Activated T-cell treated with anti-CD3 and anti-CD28 coated beads, Interleukin-2, amount 50 U/mL, for 72 hours (primary cell): ENCODE measurements at places on chromosomes 13 and 19. TPM values are rescaled to one million over a fixed set of nuclear protein-coding genes. Genes with fewer than 3 reads are reported as not detected.

DNA sequence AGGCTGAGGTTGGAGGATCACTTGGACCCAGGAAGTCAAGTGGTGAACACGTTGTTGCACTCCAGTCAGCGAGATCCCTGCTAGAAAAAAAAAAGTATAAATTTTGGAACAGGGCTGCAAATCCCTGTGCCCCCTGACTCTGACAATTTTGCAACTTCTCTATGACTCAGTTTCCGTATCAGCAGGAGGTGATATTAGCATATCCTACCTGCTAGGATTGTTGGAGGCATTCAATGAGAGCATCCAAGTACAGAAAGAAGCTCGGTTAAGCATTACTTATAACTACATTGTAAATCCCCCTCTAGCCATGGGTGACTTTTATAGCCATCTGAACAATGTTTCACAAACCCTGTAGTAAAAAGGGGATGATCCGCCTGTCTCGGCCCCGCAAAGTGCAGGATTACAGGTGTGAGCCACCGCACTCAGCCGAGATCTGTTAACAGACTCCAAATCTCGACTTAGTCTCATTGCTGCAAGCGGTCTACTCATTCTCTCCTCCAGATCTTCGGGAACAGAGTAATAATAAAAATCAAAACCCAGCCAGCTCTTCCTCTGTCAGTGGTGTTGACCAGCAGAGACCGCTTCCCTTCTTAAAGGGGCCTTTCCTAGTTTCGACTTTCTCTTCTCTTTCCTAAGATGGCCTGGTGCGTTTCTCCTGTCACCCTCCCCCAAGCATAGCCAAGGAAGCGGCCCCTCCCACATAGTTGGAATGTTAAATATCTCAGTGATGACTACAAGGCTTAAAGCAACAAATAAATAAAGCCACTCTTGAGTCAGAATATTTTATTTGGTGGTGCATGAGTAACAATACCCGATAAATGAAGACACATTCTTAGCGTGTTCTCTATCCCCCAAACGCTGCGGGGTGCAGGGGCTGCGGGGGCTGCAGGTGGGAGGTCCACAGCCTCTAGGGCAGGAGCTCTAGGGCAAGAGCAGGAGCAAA is 10.3 kb upstream of the BICRA start:
- H3K27ac ChIP-seq: no peak overlapping the region
- peak overlapping the region; percentile 99 for H3K4me3 ChIP-seq

GRCh38 chr13:113115363-113116205 is 7.0 kb upstream of the F10 start:
- H3K4me1 ChIP-seq: no peaks in the 10 kb centered on the region
- no peaks in the 10 kb centered on the region for H3K36me3 ChIP-seq
- H3K27ac ChIP-seq: no peak overlapping the region
- no peaks in the 10 kb centered on the region for H3K27me3 ChIP-seq
- H3K4me3 ChIP-seq: no peak overlapping the region

DNA sequence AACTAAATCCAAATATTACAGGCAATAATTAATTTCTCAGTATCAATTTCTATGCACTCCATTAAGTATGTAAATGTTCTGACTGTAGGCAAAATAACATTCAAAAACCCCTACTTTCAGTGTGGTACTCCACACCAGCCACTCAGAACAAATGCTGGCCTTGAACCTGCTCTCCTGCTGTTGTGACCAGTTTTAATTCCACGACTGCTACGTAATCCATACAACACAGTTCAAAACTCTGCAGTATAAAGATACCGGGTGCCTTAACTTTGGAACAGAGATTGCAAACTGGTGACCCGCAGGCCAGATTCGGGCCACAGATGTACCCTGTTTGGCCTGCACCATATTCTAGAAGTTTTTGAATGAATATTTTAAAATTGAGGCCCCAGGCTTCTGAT is 30.4 kb downstream of the COL4A1 start:
- peaks cover 12% of the 10 kb centered on the region for H3K4me1 ChIP-seq
- H3K27me3 ChIP-seq: peaks cover 40% of the 10 kb centered on the region
- no peaks in the 10 kb centered on the region for H3K36me3 ChIP-seq
- H3K4me3 ChIP-seq: no peak overlapping the region
- no peak for DNase-seq

GRCh38 chr19:21383980-21384582 is 12.9 kb upstream of the ZNF493 start:
- H3K4me3 ChIP-seq: no peak overlapping the region
- H3K27ac ChIP-seq: no peak overlapping the region
- peaks cover 37% of the 10 kb centered on the region for H3K36me3 ChIP-seq
- DNase-seq: no peak
- H3K4me1 ChIP-seq: no peaks in the 10 kb centered on the region
- no peaks in the 10 kb centered on the region for H3K27me3 ChIP-seq

GRCh38 chr13:36341718-36342117 is 4.5 kb downstream of the SPART start:
- no peaks in the 10 kb centered on the region for H3K27me3 ChIP-seq
- peaks cover 23% of the 10 kb centered on the region for H3K4me1 ChIP-seq
- H3K27ac ChIP-seq: no peak overlapping the region
- DNase-seq: no peak
- H3K36me3 ChIP-seq: no peaks in the 10 kb centered on the region
- no peak overlapping the region for H3K4me3 ChIP-seq

DNA sequence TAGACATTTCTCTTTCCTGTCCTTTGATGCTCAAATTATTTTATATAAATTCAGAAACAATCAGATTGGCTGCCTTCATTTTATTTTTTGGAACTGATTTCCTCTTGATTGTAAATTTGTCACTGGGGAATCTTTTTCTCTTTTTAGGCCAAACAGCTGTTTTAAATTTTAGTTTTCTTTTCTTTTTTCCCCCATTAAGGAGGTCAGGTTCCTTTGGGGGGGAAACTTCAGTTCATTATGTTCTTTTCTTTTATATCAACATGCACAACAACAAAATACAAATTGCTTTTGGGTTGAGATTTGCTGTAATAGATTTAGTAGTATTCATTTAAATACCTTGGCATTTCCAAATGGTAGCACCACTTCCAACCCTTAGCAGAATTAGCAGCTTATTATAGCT is 264.8 kb upstream of the SPRY2 start:
- no peak overlapping the region for H3K27ac ChIP-seq
- no peaks in the 10 kb centered on the region for H3K27me3 ChIP-seq
- no peak overlapping the region for H3K4me3 ChIP-seq
- DNase-seq: no peak
- no peaks in the 10 kb centered on the region for H3K4me1 ChIP-seq
- no peaks in the 10 kb centered on the region for H3K36me3 ChIP-seq

DNA sequence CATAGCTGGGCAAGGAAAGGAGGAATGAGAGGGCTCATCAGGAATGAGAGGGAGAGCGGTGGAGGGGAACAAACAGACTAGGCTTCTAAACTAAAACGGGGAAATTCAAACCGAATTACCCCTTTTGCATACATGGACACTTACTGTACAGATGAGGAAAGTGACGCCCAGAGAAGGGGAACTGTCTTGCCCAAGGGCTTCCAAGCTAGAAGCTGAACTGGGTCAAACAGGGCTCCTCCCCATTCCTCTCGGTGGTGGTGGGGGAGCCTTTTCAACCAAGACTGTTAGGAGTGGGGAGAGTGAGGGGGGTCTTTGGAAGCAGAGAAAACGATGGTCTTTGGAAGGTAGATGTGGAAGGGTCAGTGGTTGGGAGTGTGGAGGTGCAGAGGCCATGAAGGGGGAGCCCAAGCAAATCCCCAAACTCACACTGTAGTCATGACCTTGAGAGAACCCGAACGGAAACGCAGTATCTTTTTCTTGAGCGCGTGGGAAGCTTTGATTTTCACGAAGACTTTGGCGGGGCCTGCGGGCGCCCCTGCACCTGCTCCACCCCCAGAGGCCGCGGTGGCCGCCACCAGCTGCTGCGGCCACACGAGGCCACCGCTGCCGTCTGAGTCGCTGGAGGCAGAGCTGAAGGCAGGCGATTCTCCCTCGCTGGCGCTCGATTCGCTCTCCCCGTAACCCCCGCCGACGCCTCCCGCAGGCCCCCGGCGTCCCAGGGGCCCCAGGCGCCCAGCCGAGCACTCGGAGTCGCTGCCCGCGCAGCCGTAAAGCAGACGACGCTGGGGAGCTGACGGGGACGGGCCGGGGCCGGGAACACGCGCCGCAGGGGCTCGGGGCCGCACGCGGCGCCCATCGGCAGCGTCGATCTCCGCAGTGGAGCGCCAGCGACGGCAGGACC is 12.3 kb upstream of the GNG8 start:
- no peak overlapping the region for H3K27ac ChIP-seq
- H3K36me3 ChIP-seq: peaks cover 1% of the 10 kb centered on the region

DNA sequence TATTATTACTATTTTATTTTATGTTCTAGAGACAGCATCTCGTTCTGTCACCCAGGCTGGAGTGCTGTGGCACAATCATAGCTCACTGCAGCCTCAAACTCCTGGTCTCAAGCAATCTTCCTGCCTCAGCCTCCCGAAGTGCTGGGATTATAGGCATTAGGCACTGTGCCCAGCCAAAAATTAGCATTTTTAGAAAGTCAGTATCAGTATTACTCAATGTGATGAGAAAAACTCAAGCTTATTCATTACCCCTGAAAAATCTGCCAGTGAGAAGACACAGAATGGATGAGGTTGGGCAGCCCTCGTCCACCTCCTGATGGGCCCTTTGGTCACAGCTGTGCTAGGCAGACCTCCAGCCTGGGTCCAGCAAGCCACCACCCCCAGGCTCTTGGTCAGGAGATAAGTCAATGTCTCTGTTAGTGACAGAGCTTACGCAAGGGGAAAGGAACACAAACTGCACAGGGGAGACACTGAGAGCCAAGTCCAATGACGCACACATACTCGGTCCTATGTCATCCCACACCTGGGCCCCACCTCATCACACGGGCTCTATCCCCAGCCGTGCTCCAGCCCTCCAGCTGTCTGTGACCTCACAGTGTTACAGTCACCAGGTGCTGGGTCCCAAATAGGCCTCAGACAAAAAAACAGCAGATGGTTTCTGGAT is 19.8 kb downstream of the PEPD start:
- H3K27me3 ChIP-seq: no peaks in the 10 kb centered on the region
- no peak overlapping the region for H3K4me3 ChIP-seq
- DNase-seq: no peak
- H3K36me3 ChIP-seq: no peaks in the 10 kb centered on the region
- no peaks in the 10 kb centered on the region for H3K4me1 ChIP-seq

- H3K36me3 ChIP-seq: peaks cover 11% of the 10 kb centered on the region
- no peak overlapping the region for H3K27ac ChIP-seq
- no peaks in the 10 kb centered on the region for H3K27me3 ChIP-seq
- peaks cover 16% of the 10 kb centered on the region for H3K4me1 ChIP-seq
- H3K4me3 ChIP-seq: no peak overlapping the region
These were observed 11.5 kb upstream of the ZNF814 start for GRCh38 chr19:57900311-57900710.

DNA sequence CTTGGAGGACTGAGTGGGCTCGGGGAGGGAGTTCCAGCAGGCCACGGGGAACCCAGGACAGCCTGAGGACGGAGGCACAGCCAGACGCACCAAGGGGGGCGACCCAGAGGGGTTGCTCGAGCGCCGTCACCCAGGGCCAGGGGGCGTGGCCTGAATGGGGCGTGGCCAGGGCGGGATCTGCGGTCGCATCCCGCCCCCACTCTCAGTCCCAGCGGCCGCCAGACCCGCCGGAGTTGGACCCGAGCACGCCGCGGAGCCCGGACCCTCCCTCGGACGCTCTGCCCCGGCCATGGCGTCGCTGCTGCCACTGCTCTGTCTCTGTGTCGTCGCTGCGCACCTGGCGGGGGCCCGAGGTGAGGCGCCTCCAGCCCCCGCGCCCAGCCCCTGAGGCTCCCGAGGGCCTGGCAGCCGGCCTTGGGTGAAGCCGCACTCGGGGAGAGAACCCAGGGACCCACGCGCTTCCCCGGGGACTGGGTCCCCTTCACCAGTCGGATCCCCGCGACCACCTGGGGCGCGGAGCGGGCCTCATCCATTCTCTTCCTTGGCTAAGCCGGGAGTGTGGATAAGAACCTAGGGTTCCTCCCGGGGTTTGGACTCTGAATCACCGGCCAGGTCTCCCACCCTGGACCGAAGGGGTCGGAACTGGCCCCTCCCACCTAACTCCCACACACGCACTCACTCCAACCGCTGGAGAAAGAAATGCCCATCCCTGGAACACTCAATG is at the start of gene CILP2:
Gene CILP2, plus strand, starts transcription at position 205 of the 724 bp plus-strand sequence. Its CDS starts 85 bp downstream, at position 290.
- peaks cover 25% of the 10 kb centered on the region for H3K4me1 ChIP-seq
- H3K27ac ChIP-seq: no peak within 1 kb of the TSS
- DNase-seq: peak; percentile 41

DNA sequence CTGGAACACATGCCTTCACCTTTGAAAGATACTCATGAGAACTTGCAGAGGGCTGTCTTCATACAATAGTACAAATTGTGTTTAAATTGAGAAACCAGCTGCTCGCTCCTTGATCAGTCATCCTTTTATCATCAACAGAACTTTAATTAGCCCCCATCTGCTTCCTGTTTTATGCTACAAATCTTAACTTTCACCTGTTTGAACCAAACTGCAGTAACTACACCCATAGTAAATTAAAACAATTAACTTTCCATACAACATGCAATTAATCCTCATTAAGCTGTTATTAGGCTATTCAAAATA is 85.2 kb downstream of the FOXO1 start:
- H3K27me3 ChIP-seq: no peaks in the 10 kb centered on the region
- no peak for DNase-seq
- H3K27ac ChIP-seq: peak overlapping the region; percentile 49
- H3K36me3 ChIP-seq: peaks cover 8% of the 10 kb centered on the region
- H3K4me3 ChIP-seq: peak overlapping the region; percentile 1

DNA sequence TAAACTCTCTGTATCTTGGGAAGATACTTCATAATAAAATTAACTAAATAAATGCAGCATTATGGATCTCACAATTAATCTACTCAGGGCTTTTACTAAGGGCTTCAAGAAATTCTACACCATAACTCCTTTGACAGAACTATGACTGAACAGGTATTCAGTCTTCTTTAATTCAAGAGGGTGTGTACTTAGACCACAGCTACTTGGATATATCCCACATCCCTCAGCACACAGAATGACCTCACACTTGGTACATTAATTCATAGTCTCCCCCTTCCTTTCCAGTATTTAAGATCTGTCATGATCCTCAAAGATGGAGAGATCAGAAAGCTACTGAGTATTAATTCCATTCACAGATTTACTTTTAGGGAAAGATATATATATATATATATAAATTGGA is 11.6 kb downstream of the DIAPH3 start:
- H3K36me3 ChIP-seq: peaks cover 2% of the 10 kb centered on the region
- no peaks in the 10 kb centered on the region for H3K27me3 ChIP-seq
- no peaks in the 10 kb centered on the region for H3K4me1 ChIP-seq
- H3K27ac ChIP-seq: no peak overlapping the region
- no peak overlapping the region for H3K4me3 ChIP-seq

Gene TPTE2
- total RNA-seq: 0.22 TPM

Gene PLIN5
- 0.81 TPM for total RNA-seq

Gene GNG7
- 1.3 TPM for total RNA-seq

Gene ZNF582
- 2.5 TPM for total RNA-seq
